Activated CD8-positive, alpha-beta T cell treated with anti-CD3 and anti-CD28 coated beads for 36 hours (primary cell): ENCODE measurements at places on chromosomes 7 and 10.

GRCh38 chr10:79050896-79051555 is 17.7 kb upstream of the ZMIZ1 start:
- peak; percentile 1 for DNase-seq

- DNase-seq, result no peak
Measured at GRCh38 chr10:91247360-91248111, 27.1 kb downstream of the PCGF5 start.

DNA sequence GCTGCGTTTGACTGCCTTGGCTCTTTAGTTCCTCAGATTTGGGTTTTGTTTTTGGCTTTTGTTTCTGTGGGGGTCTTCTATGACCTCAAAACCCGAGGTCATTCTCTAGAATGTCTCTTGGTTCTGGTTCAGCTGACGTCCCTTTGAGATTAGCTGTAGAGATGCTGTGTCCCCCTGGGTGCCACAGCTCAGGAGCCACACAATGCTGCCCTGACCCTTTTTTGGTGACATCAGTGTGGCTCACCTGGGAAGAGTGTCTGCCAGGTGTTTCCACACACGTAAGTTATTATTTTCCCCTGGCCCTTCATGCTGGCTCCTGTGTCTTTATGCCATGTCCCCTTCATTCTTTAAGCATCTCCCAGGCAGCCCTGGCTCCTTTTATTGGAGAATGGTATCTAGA is 89.8 kb upstream of the DDC start:
- DNase-seq, result no peak

- peak; percentile 46 for DNase-seq
Measured at GRCh38 chr7:5497295-5498103, 73.9 kb upstream of the TNRC18 start.

GRCh38 chr7:78175330-78176100 is 376.9 kb downstream of the PHTF2 start:
- no peak for DNase-seq

DNA sequence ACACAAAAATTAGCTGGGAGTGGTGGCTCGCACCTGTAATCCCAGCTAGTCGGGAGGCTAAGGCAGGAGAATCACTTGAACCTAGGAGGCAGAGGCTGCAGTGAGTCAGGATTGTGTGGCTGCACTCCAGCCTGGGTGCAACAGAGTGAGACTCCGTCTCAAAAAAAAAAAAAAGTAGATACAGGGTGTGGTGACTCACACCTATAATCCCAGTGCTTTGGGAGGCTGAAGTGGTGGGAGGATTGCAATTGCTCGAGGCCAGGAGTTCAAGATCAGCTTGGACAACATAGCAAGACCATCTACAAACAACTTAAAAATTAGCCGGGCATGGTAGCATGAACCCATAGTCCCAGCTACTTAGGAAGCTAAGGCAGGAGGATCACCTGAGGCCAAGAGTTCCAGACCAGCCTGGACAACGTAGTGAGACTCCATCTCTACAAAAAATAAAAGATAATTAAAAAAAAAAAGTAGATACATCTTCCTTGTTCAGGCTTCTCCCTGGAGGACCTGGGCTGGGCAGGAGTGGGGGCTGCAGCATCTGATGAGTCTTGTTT is 2.0 kb downstream of the MOSPD3 start:
- no peak for DNase-seq

GRCh38 chr7:120344276-120344675 is 71.3 kb downstream of the KCND2 start:
- no peak for DNase-seq

GRCh38 chr7:20328692-20329091 is 2.0 kb upstream of the ITGB8 start:
- no peak for DNase-seq

GRCh38 chr7:22720791-22721786 is 5.9 kb upstream of the IL6 start:
- DNase-seq, result no peak

DNA sequence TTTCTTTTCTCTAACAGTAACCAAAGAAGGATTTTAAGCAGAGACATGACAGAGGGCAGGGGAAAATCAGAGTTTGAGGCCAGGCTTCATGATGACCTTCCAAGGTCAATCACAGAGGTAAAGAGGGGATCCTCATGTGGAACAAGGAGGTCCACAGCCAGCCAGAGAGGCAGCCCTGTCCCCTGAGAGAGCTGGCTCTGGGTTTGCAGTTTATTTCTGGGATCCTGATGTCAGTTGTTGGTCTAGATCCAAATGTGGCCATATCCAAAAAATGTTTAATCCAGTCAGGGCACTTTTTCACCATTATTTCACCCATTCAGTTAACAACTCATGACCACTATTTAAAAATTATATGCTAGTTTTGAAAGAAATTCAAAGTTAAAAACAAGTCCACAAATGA is 45.6 kb downstream of the GPR141 start:
- no peak for DNase-seq

GRCh38 chr10:49299816-49300139 is 808 bp downstream of the C10orf71 start:
- DNase-seq, result no peak

GRCh38 chr10:119325131-119325530 is 117.8 kb downstream of the GRK5 start:
- DNase-seq, result no peak

DNA sequence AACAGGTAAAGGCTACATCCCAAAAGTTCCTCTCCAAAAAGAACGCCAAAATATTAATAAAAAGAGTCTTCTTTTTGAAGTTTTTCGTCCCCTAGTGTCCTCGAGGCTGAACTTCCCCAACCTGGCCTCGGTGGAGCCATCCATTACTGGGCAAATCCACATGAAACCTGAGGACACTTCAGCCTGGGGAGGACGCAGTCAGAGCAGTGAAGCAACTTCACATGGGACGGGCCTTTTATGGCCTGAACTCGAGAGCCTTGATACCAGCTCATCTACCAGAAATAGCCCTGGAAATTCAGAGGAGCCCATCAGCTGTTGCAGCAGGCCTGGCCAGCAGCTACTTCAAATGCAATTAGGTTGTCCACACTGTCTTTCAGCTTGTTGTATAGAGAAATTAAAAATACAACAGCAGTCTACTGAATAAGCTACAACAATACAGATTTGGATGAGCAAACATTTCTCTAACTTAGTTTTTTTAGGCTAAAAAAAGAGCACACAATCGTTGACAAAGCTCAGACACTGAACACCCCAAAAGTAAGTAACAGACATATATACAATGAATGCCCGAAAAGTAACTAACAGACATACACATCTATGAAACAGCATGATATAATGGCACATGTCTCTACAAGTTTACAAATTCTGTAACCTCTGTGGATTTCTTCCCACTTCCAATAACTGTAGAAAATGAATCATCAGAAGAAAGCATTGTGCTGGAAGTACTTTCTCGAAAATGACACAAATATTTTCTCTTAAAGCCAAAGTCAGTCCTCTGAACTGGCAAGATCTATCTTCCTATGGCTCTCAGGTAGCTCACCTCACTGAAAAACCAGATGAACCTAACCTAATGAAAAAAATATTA is at the start of gene SVIL:
Gene SVIL (minus strand): TSS at position 208 of the 862 bp plus-strand sequence. CDS start 79,913 bp downstream, outside the sequence.
- DNase-seq, result no peak

GRCh38 chr7:110675383-110676103 is 415.4 kb upstream of the LRRN3 start:
- DNase-seq, result no peak

- DNase-seq, result no peak
Measured at GRCh38 chr10:124742413-124743190, 1.6 kb downstream of the FAM53B start.

DNA sequence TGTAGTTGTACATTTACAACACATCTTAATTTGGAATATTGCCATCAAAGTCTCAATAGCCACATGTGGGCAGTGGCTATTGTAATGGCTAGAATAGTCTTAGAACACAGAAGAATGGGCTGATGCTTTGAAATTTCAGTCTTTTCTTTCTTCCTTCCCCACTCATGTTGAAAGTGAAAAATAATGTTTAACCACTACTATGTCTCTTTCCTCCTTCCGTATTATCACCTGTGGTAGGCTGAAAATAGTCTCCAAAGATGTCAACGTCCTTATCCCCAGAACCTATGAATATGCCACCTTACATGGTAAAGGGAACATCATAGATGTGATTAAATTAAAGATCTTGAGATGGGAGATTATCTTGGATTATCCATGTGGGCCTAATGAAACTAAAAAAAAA is 154.0 kb downstream of the SUGCT start:
- DNase-seq, result no peak

- no peak for DNase-seq
Measured at GRCh38 chr10:131694168-131694780, 206.5 kb upstream of the PPP2R2D start.

GRCh38 chr7:130135208-130136205 is 65.2 kb downstream of the KLHDC10 start:
- no peak for DNase-seq
